ENCODE measurements at places on chromosomes 6 and 20.

GRCh38 chr6:138526822-138527235 is 27.5 kb upstream of the NHSL1 start:
- DNase-seq: peak; percentile 93

- no peak for DNase-seq
These were observed 332.9 kb downstream of the COL12A1 start for GRCh38 chr6:74872754-74873476.

DNA sequence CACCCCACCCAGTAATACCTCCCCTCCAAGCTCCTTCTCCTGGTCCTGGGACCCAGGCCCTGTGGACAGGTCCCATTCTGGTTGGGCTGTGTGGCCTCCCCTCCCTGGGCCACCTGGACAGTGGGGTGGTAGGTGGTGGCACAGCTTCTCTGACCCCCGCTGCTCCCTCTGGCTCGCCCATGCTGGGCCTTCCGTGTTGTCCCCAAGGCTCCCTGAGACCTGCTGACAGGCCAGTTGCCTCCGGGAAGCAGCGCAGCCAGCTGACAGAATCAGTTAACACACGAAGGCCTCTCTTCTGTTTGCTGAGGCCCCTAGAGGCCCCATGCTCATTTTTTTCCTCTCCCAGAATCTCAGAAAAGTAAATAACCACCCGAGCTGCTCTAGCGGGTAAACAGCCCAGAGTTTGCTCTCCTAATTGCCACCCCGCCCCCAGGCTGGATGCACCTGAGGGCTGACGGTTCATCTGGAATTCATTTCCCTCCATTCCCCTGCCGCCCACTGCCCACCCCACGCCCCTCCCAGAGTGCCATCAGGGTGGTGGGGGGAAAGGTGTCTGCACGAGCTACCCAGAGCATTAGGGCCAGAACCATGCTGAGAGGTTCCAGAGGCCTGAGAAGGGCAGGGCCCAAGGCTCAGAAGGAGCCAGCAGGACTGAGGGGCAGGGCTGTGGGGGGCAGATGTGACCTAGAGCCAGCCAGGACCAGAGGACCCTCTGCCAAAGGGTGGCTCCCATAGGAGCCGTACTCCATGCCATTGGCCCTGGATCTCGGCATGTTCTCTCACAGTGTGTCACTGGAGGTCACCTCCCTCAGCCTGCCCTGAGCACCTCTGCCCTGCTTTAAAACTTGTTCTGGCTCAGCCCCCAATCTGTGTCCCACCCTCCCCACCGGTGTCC is 157.5 kb downstream of the GRM4 start:
- DNase-seq: peak; percentile 100

GRCh38 chr6:121441477-121441876 is 6.0 kb downstream of the GJA1 start:
- DNase-seq: no peak

DNA sequence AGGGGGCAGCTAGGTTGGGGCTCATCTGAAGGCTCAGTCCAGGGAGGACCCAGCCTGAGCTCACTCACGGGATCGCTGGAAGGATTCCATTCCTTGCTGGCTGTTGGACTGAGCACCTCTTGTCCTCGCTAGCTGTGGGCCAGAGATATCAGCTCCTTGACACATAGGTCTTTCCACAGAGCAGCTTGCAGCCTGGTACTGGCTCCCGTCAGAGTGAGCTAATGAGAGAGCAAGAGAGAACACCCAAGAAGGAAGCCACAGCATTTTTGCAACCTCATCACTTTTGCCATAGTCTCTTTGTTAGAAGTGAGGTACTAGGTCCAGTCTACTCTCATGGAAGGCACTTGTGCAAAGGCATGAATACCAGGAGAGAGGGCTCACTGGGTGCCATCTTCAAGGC is 179.9 kb downstream of the CDC5L start:
- no peak for DNase-seq

GRCh38 chr6:125271486-125272159 is 30.1 kb downstream of the HDDC2 start:
- peak; percentile 48 for DNase-seq

DNA sequence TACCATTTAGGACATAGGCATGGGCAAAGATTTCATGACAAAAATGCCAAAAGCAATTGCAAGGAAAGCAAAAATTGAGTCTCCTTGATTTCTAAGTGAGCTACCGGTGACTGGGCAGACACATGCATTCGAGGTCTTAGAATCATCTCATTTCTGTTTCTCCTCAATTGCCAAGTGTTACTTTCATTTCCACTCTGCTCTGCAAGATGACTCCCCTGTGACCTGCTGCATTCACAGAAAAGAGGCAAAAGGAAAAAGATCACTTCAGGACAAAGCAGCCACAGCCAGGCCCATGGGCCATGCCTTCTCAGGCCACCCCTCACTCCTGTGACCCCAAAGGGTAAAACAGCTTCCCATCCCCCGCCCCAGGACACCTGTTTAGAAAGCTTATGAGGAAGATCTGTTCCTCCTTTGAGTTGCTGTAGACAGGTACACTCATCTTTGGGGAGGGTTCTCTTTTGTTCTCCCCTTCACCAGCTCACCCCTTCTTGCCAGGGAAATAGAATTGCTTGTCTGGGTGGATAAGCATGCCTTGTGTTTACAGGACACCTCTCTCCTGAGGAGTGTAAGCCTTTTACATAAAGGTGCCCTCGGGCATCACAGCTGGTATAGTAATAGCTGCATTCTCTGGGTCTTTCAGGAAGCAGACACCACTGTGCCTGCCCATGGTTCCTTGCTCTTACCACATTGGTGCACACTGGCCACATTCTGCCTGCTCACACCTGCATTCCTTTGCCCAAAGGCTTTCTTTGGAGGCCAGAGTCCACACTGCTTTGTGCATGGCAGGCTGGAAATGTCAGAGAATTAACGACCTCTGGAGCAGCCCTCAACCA is 105.0 kb downstream of the SLC24A3 start:
- DNase-seq: peak; percentile 47

GRCh38 chr20:4112481-4113421 is 97.4 kb upstream of the RNF24 start:
- peak; percentile 35 for DNase-seq

- DNase-seq: no peak
These were observed 199.8 kb downstream of the PLCB1 start for GRCh38 chr20:8331740-8332412.

DNA sequence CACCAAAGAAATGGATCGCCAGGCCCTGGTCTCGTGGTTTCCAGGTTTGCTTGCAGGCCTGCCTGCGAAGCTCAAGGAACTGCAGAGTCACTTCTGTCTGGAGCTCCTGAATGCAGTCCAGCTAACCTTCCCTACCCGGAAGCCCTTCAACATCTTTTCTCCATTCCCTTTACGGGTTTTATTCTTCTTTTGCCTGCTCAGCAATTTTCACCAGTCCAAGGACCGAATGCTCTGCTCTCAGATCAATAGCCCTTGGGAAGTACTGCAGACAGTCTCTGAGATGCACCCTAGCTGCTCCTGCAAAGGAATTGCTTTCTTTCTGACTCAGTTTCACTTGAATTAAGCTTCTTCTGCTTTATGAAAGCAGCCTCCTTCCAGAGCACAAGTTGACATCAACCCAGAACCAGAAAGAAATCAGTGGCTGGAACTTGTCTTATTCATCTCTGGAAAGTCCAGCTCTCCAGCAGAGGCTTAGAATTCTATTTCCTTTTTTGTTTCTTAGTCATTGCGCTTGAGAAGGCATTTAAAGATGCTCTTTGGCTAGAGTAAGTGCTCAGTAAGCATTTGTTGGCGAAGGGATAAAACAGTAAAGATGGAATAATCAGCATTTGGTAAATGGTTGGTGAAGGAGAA is 18.7 kb upstream of the YWHAB start:
- DNase-seq: no peak

GRCh38 chr6:95741045-95741444 is 163.7 kb downstream of the MANEA start:
- no peak for DNase-seq

DNA sequence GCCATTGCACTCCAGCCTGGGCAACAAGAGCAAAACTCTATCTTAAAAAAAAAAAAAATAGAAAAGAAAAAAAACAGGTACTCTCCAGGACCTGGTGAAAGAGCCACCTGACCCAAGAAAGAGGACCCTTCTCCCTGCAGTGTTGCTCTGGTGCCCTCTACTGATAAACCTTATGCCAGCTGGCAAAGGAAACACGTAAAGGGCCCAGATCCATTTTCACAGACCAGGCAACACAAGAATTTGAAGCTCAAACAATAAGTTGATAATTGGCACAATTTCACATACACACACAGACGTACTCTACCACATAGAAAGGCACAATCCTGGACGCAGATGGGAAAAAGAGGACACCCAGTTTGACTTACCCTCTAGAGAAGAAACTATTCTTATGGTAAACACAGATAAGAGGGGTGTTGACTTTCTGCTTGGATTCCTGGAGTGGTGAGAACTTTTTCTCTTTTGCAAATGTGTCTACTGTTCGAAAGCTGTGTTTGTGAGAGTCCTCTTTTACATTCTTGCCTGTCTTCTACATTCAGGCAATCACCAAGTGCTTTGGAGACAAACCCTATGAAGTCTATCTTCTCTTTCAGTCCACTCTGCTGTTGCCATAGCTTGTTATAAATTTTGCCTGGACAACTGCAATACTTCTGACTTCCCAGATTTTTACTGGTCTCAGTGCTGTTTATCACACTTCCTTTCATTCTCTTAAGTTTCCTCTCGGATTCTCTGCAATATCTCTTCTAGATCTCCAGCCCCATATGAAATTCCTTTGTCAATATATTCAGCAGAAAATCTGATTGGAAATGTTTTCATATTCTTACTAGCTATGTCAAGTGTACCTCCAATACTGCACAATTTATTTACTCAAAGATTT is 6.4 kb upstream of the SNRPB start:
- DNase-seq: peak; percentile 15

- peak; percentile 78 for DNase-seq
These were observed 40.3 kb upstream of the ANGPT4 start for GRCh38 chr20:956330-956951.
